Occipital lobe (tissue), 3 donors: ENCODE measurements at places on chromosomes 2 and 18. TPM values are rescaled to one million over a fixed set of nuclear protein-coding genes. Genes with fewer than 3 reads are reported as not detected.

Gene MFF
- total RNA-seq: 127 TPM

Gene PAX3
- 0.31 TPM for total RNA-seq

Gene ELMOD3
- 16.8 TPM for total RNA-seq

Gene SPAG16
- total RNA-seq: 96.4 TPM

Gene FBXO48
- total RNA-seq: 0.94 TPM

Gene ASTL
- not detected for total RNA-seq

Gene IL36A
- not detected for total RNA-seq

Gene TFCP2L1
- total RNA-seq: 0.47 TPM

Gene PLCL1
- total RNA-seq: 26.0 TPM

Gene PSME4
- 42.1 TPM for total RNA-seq

Gene C2orf66
- 0.16 TPM for total RNA-seq

Gene HSPE1
- total RNA-seq: 63.3 TPM

Gene RAX
- not detected for total RNA-seq

Gene SNED1
- 3.3 TPM for total RNA-seq

Gene ACKR3
- total RNA-seq: 20.3 TPM

Gene COLEC12
- 15.4 TPM for total RNA-seq

Gene CTDSP1
- total RNA-seq: 13.3 TPM

Gene LOXL3
- 16.1 TPM for total RNA-seq

Gene PHOSPHO2
- 14.5 TPM for total RNA-seq

Gene CFAP210
- total RNA-seq: 1.9 TPM

Gene PRKAG3
- not detected for total RNA-seq

Gene ANTXR1
- total RNA-seq: 9.8 TPM

Gene POU3F3
- 274 TPM for total RNA-seq

Gene CYTIP
- 5.1 TPM for total RNA-seq

Gene HOXD1
- total RNA-seq: not detected

Gene EN1
- total RNA-seq: not detected

Gene ARHGEF4
- 38.7 TPM for total RNA-seq

Gene BOLL
- not detected for total RNA-seq

Gene AGXT
- total RNA-seq: not detected

Gene CPO
- total RNA-seq: not detected

Gene ABCG8
- total RNA-seq: 0.31 TPM

Gene CLASP1
- 215 TPM for total RNA-seq

Gene APCDD1
- total RNA-seq: 10.3 TPM
